Activated gamma-delta T cell (primary cell): ENCODE measurements at places on chromosomes 2 and 18.

GRCh38 chr18:64713284-64713683, 564.4 kb upstream of the LINC00305 start:
- no peak for DNase-seq

DNA sequence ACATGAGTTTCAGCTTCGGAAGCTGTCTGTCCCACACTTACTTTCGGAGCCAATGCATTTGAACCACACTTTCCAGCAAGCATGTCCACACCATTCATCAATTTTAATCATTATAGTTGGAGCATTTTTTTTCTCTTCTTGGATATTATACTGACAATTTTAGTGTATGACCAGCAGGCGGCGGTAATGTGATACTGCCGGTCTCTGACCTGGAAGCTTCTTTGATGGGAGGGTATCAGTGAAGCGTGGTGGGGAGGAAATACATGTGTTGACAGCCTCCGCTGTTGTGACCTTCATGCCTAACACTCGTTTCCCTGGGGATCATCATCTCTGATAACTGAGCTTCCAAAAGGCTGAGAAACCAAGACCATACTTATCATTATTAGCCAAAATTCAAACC, 231.7 kb downstream of the GBX2 start:
- DNase-seq = no peak

GRCh38 chr2:55093381-55093780, 43.1 kb upstream of the RTN4 start:
- no peak for DNase-seq

GRCh38 chr2:99821039-99821438, 321.4 kb downstream of the AFF3 start:
- no peak for DNase-seq

DNA sequence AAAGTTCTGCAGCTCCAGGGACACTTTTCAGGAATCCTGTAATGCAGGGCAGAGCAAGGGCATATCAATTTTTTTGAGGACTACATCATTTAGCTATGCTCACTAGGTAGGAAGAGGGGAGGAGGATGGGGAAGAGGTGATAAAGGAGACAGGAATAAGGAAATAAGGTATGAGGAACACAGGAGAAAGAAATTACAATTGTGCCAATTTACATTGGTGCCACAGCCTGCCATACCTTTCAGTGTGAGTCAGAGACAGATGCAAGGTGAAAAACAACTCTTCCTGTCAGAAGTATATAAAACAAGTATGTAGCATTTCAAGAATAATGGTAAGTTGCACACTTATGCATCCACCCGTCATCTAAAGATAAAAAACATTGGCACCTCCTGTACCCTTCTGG, 5.4 kb upstream of the MRPS9 start:
- DNase-seq = no peak

DNA sequence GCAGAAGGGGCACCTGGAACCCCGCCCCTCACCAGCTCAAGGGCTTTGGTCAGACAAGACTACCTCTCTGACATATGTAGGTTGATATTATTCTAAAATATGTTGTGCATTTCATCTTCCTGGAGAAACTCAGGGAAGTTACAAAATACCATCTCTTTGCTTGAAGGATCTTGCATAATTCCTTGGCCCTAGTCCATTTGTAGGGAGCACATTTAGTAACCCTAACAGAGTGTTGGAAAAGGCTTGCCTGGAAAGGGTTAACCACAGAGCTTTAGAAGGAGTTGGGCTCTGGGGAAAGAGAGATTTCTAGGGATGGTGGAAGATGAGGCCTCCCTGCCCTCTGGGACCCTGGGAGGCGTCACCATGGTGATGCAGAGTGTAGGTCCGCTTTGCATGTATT, 143.0 kb upstream of the SLC1A4 start:
- DNase-seq = no peak

DNA sequence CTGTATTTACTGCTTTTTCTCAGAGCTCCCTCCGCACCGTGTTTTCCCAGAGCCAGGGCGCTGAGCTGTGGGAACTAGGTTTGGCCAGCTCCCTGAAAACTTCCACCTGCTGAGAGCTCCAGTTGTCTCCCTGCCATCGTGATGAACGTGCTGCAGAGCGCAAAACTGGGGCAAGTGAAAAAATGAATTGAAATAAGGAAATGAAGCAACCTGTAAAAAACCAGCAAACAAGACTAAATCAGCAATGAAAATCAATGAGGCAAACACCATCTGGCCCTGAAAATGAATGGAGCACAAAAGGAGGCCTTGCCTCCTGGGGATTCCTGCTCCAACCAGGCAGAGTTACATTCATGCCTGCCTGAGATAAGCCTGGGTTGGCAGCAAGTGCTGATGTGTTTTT, 129.9 kb downstream of the MARCHF4 start:
- DNase-seq = no peak

- no peak for DNase-seq
These were observed 100.5 kb downstream of the TRIP12 start for GRCh38 chr2:229821316-229821715.

DNA sequence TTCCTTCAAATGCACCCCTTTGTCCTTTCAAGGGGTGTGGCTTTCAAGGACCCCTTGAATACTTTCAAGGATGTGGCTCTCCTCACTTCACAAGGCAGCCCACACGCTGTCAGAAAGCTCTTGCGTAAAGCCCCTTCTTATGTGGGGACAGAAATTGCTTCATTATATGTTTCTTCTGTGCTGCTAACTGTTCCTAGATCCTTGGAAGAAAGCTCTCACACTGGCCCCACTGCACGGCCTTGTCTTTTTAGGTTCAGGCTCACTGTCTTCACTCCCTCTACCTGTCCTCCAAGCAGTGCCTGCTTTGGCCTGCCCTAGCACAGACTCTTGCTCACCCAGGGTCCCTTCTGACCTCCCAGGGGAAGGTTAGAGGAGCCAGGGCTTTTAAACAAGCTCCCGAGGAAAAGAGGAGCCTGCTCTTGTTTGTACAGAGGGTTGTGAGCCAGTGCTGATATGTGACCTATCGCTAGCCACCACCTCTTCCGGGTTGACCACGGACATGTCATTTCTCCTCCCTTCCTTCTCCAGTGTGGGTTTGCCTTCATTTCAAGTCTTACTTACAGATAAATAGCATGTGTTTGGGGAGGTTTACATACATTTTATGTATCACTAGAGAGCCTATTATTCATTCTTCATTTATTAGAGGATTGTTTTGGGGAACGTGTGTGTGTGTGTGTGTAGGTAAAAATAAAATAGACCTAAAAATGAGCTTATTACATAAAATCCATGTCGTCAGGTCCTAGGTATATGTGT, 94.7 kb downstream of the RTN4 start:
- no peak for DNase-seq

GRCh38 chr2:117940436-117940835, 73.4 kb downstream of the CCDC93 start:
- DNase-seq = no peak

DNA sequence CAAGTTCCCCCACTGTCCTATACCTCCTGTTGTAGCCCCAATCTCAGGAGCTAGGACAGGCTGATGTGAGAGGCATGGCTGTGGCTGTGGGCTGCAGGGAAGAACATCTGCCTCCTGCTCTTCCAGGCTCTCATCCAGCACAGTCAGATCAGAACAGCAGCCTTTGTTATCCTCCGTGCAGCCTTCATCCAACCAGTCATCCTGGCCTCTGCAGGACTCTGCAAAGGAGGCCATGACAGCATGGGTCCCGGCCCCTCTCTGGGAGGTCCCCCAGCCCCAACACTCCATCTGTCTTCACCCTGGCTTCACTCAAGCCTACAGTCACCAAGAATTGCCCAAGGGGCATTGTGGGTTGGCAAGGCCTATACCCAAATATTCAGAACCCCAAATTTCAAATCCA, 223.2 kb upstream of the COPS8 start:
- no peak for DNase-seq

DNA sequence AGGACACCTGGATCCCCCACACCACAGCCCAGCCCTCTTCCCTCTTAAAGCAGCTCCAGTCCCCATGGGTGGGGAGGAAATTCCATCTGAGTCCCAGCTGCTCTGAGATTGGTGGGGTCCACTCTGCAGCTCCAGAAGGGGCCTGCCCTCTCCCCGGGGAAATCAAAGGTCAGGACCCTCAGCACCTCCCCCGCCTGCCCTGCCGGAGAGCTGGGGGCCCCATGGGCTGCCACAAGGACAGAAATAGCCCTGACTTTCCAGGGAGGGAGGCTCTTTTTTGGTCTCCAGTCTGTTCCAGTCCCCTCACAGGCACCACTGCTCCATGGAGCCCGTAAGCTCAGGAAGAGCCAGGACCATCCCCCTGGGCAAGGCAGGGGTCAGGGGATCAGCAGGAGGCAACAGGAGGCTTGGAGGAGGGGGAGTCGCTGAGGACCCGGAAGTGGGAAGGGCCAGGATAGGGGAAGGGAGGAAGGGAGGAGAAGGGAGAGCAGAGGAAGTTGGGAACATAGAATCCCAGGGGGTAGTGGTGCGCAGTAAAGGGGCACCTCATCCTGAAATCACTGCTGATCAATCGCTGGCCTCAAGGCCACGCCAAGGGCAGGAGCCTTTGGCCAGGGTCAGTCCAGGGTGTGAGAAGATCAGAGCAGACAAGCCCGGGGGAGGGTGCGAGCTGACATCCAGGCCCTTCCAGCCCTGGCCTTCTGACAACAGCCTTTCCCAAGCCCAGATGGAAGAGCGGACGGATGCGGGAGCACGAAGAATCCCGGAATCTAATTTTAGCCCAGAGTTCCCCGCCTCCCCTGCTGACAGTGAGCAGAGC, 7.6 kb downstream of the ADRA2B start:
- no peak for DNase-seq

DNA sequence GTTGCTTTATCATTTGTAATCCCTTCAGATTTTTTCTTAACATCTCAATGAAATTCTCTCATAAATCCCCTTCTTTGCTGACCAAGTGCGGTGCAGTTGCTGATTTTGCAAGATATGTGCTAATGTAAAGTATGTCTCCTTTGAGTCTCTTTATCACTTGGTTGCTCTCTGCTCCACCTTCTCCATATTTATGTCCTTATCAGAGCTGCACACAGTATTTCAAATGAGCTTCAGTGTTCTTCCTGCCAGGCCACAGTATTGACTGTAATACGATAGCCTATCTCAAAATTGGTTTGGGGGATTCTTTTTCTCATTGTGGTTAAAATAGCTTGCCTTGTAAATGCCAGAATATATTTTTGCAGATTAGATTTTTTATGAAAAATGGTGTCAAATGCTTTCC, 32.2 kb downstream of the MAIP1 start:
- no peak for DNase-seq

GRCh38 chr18:32259553-32259952, 69.7 kb downstream of the MEP1B start:
- no peak for DNase-seq

DNA sequence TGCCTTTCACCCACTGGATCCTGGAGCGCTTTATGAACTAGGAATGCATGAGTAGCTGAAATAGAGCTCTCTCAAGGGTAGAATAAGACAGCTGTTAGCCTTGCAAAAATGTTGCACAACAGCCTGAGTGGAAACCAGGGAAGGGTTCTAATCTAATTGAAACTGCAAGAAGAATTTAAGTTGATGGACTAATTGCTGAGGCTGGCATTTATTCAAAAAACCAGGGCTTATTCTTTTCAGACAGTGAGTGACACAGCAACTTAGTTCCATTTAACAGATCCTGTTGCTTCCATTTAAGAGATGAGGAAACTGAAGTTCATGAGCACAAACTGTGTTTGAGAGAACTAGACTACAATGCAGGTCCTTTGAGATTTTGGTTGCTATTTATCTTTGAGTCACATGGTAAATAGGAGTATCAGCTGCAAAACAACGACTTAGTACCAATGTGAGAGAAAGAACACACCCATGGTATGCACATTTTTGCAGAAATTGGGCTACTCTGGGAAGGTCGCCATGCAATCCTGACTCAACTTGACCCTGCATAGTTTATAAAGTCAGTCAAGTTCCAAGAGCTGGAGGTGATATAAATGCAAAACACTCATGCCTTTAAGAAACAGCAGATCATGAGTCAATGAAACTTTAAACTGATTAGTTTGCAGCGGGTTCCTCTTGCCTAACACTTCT, 76.4 kb upstream of the PARD3B start:
- no peak for DNase-seq

DNA sequence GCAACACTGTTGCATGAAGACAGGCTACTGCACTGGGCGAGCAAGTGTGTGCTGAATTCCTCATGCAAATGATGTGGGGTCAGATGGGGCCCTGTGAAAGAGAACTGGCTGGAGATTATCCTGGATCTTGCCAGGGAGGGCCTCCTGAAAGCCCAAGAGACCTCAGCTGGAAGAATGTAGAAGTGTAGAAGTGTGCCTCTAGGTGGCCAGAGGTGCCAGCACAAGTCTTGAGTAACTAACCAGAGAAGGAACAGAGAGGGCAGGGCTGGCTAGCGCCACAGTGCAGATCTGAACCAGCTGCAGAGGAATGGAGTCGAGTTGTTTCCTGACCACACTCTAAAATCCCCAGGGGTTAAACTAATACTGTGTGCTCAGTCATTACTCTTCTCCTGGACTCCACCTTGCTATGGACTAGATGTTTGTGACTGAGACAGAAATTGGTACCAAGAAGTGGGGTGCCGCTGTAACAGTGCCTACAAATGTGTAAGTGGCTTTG, 399.3 kb downstream of the LRATD1 start:
- no peak for DNase-seq

GRCh38 chr2:157749684-157750083, 121.0 kb upstream of the ACVR1C start:
- DNase-seq = no peak

GRCh38 chr2:135590619-135591260, 59.5 kb downstream of the R3HDM1 start:
- no peak for DNase-seq

DNA sequence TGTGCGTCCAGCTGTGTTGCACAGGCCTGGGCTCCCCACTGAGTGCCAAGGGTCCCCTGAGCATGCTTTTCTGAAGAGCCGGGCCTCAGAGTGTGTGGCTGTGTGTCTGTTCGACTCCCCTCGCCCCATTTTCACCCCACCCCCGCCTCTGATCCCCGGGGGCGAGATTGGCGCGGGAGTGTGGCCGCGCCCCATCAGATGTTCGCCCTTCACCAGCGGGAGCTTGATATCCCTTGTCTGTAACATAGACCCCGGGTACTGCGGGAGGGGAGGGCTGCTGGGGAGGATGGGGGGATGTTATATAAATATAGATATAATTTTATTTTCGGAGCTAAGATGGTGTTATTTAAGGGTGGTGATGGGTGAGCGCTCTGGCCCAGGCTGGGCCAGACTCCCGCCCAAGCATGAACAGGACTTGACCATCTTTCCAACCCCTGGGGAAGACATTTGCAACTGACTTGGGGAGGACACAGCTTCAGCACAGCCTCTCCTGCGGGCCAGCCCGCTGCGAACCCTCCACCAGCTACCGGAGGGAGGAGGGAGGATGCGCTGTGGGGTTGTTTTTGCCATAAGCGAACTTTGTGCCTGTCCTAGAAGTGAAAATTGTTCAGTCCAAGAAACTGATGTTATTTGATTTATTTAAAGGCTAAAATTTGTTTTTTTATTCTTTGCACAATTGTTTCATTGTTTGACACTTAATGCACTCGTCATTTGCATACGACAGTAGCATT, 1.5 kb downstream of the RHOB start:
- DNase-seq = no peak

GRCh38 chr18:74996055-74996454, 212.9 kb downstream of the PTGR3 start:
- DNase-seq = no peak

GRCh38 chr18:48806551-48807261, 144.1 kb downstream of the SMAD7 start:
- no peak for DNase-seq
